ENCODE measurements at places on chromosomes 1 and 21. TPM values are rescaled to one million over a fixed set of nuclear protein-coding genes. Genes with fewer than 3 reads are reported as not detected.

The MROH7 gene
- 5.4 TPM for total RNA-seq

The FCGR1A gene
- total RNA-seq: 18.0 TPM

The TMEM125 gene
- total RNA-seq: 17.5 TPM

The VWA1 gene
- 116 TPM for total RNA-seq

The C8A gene
- 0.09 TPM for total RNA-seq

The SCAMP3 gene
- total RNA-seq: 66.7 TPM

The ARMH1 gene
- 3.9 TPM for total RNA-seq

The SPRR2F gene
- total RNA-seq: not detected

The ATP1A4 gene
- total RNA-seq: 0.19 TPM

The LRRC8B gene
- total RNA-seq: 15.1 TPM

The NECTIN4 gene
- total RNA-seq: 12.8 TPM

The FAM177B gene
- 1.1 TPM for total RNA-seq

Measured in kidney (tissue), 22 donors.